SK-MEL-5 (cell line): ENCODE measurements at places on chromosomes 2 and 18. TPM values are rescaled to one million over a fixed set of nuclear protein-coding genes. Genes with fewer than 3 reads are reported as not detected.

The TEKT4 gene
- total RNA-seq = not detected in 2 replicates

The MC2R gene
- total RNA-seq = not detected in 2 replicates

The AOX1 gene
- 0.29 and 0.61 TPM in 2 replicates for total RNA-seq

The LMAN2L gene
- 20.1 and 21.9 TPM in 2 replicates for total RNA-seq

The NEUROD1 gene
- total RNA-seq = not detected in 2 replicates

The ANKRD29 gene
- total RNA-seq = 3.2 and 3.4 TPM in 2 replicates

The IL1A gene
- not detected in 2 replicates for total RNA-seq

The SNRNP27 gene
- 65.8 and 70.1 TPM in 2 replicates for total RNA-seq

The IL36A gene
- not detected in 2 replicates for total RNA-seq

The ERICH2 gene
- 0.45 and 1.4 TPM in 2 replicates for total RNA-seq

The GRHL1 gene
- 1.9 and 2.1 TPM in 2 replicates for total RNA-seq

The BMP10 gene
- not detected in 2 replicates for total RNA-seq

The OSR1 gene
- total RNA-seq = not detected in 2 replicates

The ST6GAL2 gene
- total RNA-seq = not detected in 2 replicates

The SERPINB13 gene
- total RNA-seq = not detected in 2 replicates

The ADAM17 gene
- total RNA-seq = 33.3 and 34.9 TPM in 2 replicates

The ALPP gene
- not detected in 2 replicates for total RNA-seq

The SOX11 gene
- total RNA-seq = not detected in 2 replicates

The ADI1 gene
- 63.4 and 68.1 TPM in 2 replicates for total RNA-seq

The POTEJ gene
- not detected in 2 replicates for total RNA-seq

The TBR1 gene
- total RNA-seq = not detected in 2 replicates

The CYP27A1 gene
- 57.1 and 61.8 TPM in 2 replicates for total RNA-seq

The CFLAR gene
- 35.2 and 38.5 TPM in 2 replicates for total RNA-seq

The ANKRD30BL gene
- total RNA-seq = not detected in 2 replicates

The CFAP53 gene
- 0.11 and 0.35 TPM in 2 replicates for total RNA-seq

The ADAM23 gene
- total RNA-seq = 7.6 and 9.3 TPM in 2 replicates

The TWIST2 gene
- total RNA-seq = not detected in 2 replicates

The PARD6G gene
- total RNA-seq = 8.6 and 8.8 TPM in 2 replicates

The HNMT gene
- total RNA-seq = 43.3 and 55.4 TPM in 2 replicates

The FKBP1B gene
- 10.0 and 11.7 TPM in 2 replicates for total RNA-seq

The CYBRD1 gene
- total RNA-seq = 40.3 and 45.6 TPM in 2 replicates

The ODC1 gene
- total RNA-seq = 59.6 and 62.3 TPM in 2 replicates

The KCNJ3 gene
- total RNA-seq = not detected in 2 replicates

The STRN gene
- 20.4 and 23.2 TPM in 2 replicates for total RNA-seq

The STON1 gene
- 2.7 and 3.7 TPM in 2 replicates for total RNA-seq

The COL4A4 gene
- not detected in 2 replicates for total RNA-seq

The XDH gene
- total RNA-seq = 0.05 TPM in 1 of 2 replicates, not detected in the other

The TOGARAM2 gene
- under 0.01 TPM in 1 of 2 replicates, not detected in the other for total RNA-seq

The DSEL gene
- 1.4 and 2.1 TPM in 2 replicates for total RNA-seq

The NBEAL1 gene
- total RNA-seq = 12.9 and 13.5 TPM in 2 replicates

The FZD7 gene
- total RNA-seq = 12.7 and 13.2 TPM in 2 replicates

The DSG1 gene
- total RNA-seq = 0.08 TPM in 1 of 2 replicates, not detected in the other

The KIAA2012 gene
- not detected in 2 replicates for total RNA-seq

The LOXHD1 gene
- total RNA-seq = not detected in 2 replicates

The NEU2 gene
- not detected in 2 replicates for total RNA-seq

The ZNF521 gene
- 1.9 and 4.9 TPM in 2 replicates for total RNA-seq

The REG3A gene
- total RNA-seq = not detected in 2 replicates

The PROKR1 gene
- total RNA-seq = 6.3 and 6.9 TPM in 2 replicates
